Cerebellar nuclear complex (tissue), 1 donor: ENCODE measurements at places on chromosomes 1 and 21.

DNA sequence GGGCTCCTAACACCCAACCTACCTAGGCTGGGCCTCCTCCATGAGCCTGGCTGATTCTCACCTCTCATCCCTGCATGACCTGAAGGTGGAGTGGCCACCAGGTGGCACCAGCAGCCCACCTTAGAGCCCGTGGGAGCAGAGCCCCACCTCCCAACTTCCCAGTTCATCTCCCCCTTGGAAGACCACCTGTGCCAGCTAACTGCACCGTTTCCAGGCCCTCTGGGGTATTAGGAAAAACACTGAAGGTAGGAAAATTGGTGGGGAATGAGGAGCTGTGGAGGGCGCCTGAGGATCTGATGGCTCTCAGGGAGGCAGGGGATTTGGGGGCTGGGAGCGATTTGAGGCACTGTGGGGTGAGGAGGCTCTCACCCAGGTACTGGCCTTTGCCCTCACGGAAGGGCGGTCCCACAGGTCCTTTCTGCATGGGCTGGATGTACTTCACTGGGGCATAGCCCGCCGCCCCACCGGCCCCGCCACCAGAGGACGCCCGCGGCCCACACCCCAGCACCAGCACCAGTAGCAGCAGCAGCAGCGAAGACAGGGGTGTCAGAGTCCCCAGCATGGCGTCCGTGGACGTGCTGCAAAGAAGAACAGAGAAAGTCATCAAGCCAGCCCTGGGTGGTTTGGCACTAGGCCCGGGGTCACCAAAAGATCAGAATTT lies 11.1 kb downstream of the ADPRS start:
- no peak for DNase-seq

DNA sequence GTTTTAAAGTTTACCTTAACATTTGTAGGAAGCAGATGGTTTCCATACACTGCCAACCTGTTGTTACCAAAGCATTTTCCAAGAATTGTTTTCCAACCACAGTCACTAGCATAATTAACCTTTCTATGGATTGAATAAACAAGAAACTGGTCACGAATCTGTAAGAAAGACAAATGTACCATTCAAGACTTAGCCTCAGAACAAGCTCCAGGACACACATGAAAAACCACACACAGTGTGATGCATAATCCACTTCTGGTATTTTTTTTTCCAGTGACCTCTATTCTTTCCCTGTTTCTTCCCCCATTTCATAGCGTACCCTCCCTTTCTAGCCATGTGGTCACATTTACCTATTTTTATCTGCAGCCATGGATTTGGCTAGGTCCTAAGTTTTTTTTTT lies 29.6 kb upstream of the C1orf87 start:
- DNase-seq, result no peak

DNA sequence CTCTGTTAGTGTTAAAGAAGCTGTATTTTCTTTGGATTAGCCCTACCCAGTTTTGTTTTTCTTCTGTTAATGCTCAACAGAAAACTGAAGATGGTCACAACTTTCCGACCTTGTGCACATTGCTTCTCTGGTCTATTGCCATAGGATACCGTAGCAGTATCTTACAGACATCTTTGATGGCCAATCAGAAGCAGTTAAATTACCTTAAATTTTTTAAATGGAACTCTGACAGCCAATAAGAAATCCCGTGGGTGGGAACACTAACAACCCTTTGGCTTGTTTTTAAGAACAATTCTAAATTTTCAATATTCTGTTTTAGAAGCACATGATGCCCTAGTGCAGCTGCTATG lies 17.2 kb downstream of the NFYC start:
- no peak for DNase-seq

- DNase-seq, result no peak
These were observed 458.4 kb upstream of the LRRC7 start for GRCh38 chr1:69109277-69109676.

DNA sequence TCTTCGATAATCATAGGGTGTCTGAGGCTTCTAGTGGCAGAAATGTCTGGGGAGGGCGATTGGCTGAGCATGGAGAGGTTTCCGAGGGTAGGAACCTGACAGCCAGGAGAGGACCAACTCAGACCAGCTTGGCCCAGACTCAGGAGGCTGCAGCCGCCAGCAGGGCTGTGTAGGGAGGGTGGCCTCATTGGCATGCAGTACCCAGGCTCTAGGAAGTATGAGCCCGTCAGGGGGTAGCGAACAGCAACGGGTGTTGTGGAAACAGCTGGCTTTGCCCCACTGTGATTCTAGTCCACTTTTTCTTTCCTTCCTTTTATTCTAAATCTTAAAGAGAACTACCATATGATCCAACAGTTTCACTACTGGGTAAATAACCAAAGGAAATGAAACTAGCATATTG lies 103.3 kb downstream of the DIRAS3 start:
- no peak for DNase-seq

GRCh38 chr1:110976089-110976488 lies 12.4 kb upstream of the LRIF1 start:
- DNase-seq, result no peak

DNA sequence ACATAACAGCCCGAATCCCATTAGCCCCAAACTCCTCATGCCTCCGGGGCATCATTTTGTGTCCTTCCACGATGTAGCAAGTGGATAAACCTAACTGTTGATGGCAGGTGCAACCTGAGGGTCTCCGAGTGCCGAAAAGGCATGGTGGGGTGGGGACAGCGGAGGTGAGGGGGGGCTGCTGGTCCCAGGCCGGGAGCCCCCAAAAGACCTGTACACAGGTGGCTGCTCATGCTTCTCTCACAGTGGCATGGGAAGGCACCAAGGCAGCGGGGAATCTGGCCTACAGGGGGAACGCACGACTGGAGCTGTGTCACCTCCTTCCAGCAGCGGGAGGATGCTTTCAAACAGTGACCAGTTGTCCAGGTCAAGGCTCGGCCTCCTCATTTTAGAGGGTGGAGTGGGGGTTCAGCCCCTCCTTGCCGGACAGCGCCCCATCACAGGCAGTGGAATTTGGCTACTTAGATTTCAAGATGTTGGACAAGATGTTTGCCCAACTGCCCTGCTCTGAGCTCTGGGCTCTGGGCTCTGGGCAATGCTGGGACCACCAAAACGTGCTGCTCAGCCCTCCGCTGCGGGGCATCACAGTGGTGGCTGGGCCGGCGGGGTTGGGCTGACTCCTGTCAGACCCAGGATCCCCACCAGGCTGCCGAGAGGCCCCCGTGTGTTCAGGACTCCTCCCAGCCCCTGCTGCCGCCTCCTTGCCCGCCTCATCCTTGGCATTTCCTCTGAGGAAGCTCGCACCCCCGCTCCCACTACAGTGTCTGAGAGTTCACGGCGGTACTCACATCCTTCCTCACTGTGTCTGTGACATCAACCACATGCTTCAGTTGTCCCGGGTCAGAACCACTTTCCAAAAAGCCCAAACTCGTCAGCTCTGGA lies 7.6 kb downstream of the DNMT3L start:
- no peak for DNase-seq

GRCh38 chr1:5779608-5780323 lies 212.5 kb downstream of the NPHP4 start:
- DNase-seq, result no peak

GRCh38 chr1:232611834-232612233 lies 18.1 kb downstream of the SIPA1L2 start:
- DNase-seq, result no peak

DNA sequence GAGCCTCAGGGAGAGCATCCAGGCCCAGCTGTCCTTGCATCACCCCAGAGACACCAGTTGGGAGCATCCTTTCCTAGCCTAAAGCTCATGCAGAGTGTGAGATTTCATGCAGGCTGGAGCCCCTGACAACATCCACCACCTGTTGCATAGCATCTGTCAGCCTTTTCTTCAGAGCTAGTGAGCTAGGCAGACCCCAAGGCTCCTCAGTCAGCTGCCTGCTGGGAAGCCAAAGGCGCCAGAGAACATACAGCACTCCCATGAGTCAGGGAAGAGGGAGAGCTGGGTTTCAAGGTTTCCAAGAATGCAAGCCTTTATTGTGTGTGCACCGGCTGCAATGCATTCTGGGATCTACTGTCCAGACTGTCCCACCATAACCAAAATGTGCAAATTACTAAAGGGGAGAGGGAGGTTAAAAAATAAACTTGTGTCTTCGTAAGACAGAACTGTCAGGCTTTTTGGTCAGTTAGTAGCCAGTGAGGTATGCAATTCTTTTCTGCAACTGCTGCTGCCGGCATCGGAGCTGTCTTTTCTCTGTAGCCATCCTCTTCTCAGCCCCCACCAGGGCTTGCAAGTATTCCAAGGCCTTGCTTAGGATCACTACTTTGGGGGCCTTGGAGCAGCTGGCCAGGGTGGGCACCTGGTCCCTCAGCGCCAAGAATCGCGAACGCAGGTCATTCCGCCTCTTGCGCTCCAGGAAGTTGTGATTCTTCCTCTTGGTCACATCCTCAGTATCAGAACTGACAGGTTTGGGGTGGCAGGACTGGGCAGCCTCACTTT lies 4.6 kb downstream of the MYCL start:
- no peak for DNase-seq

GRCh38 chr1:234265861-234266260 lies 107.4 kb upstream of the COA6 start:
- no peak for DNase-seq

DNA sequence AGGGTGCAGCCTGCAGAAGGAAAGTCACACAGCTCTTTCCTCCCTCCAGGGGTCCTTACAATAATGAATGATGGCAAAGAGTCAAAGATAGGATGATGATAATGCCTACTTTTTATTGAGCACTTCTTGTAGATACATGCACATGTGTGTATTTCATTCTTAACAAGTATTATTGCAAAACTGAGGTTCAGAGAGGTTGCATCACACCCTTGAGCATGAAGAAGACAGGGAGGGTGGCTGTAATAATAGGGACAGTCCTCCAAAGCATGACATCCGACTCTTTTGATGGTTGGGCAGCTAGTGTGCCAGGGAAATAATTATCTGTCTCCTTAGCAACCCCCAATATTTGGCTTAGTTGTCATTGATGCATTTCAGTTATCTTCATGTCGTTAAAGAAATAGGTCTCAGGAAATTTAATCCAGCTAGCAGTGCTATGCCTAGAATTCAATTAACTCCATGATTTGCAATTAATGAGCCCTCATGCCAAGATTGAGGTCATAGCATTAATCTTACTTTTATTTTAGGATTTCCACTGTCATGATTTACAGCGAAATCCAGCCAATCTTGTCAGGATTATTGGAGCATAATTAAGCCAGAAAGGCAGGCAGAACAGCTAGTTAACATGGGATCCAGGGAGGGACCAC lies 35.0 kb downstream of the DNAJC6 start:
- DNase-seq, result no peak

GRCh38 chr1:14205066-14205465 lies 393.4 kb upstream of the KAZN start:
- DNase-seq, result no peak

- DNase-seq, result no peak
These were observed 12.0 kb downstream of the SETD4 start for GRCh38 chr21:36048357-36048756.

- DNase-seq, result no peak
These were observed 31.8 kb downstream of the SDCCAG8 start for GRCh38 chr1:243287652-243288051.

GRCh38 chr21:43749651-43750262 lies 26.4 kb downstream of the CSTB start:
- DNase-seq, result no peak

GRCh38 chr1:111679541-111679940 lies 59.7 kb downstream of the INKA2 start:
- no peak for DNase-seq

DNA sequence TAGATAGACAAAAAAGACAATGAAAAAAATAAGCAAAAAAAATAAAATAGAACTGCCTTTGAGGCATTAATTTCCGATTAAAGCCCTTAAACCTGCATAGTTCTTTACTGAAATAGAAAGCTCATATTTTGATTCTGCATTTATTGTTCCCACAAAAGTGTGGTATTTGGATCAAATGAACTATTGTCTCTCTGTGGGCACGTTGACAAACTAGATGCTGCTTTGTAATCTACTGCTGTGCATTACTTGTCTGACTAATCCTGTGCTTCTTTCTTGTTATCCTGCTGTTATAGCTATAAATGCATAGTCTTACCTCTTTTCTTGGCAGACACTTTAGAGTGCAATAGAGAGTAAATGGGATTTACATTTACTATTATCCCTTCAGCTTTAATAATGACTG lies 31.4 kb upstream of the SLC35D1 start:
- no peak for DNase-seq

DNA sequence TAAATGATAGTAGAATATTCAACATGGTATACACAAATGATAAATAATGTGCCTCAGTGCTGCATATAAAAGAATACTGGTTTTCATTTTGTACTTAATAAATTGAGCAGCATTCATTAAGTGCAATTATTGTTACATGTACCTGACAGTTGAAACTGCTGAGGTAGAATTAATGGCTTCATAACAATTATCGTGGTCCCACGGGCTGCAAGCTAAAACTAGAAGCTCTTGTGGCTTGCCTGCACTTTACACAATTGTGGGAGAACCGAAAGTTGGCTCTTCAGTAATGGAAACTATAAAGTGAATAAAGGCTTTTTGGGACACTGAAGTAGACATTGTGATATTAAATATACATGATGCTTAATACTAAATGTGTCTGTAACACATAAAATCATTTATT lies 23.2 kb downstream of the INSL5 start:
- DNase-seq, result no peak

DNA sequence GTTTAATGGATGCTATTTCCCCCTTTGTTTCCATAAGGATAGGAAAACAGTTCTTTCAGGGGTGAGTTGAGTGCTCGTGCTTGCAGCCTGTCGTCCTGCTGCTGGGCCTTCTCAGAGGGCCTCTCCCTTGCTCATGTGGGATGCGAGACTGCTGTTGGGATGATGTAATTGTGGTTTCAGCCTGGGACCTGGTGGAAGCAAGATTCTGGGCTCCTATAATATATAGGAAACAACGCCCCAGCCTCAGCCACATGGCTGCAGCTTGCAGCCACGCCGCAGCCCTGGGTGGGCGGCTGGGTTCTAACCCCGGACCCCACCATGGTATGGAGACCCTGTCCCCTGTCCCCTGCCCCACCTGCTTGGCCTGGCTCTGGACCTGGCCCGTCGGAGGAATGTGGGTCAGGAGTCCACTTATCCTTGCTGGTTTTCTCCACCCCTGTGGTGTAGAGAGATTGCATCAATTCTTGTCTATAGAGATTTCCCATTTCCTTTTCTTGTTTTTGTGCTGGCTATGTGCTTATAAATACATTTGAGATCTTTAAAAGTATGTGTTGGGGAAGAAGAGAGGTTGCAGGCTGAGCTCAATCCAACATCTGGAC lies 357.8 kb downstream of the SIPA1L2 start:
- no peak for DNase-seq

DNA sequence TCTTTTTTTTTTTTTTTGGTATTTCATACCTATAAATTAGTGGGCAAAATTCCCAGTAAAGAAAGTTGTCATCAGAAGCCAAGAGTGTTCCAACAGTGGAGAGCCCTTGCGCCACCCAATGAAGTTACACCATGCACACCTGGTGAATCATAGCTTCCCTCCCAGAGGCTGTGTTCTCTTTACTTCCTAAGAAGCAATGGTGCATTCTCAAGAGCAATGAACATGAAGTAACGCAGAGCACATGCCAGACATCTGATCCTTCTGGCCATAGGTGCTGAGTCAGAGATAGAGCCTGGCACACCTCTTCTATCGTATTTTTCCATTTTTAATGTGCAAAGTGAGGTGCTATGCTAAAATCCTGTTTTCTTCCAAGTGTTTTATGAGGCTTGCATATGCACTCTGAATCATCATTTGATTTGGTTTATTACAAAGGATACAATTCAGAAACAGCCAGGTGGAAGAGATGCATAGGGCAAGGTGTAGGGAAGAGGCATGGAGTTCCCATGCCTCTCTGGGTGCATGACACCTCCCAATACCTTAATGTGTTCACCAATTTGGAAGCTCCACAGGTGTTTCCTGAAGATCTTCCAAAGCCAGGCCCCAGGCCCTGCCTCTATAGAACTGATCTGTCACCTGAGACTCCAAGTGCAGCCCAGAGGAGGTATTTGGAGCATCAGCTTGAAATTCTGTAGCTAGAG lies 408.0 kb downstream of the SIPA1L2 start:
- DNase-seq, result no peak
